Retina (tissue), 1 donor: ENCODE measurements at places on chromosomes 4 and X.
A peak's percentile ranks its signal among the peaks of the same experiment; 100 is the strongest.

DNA sequence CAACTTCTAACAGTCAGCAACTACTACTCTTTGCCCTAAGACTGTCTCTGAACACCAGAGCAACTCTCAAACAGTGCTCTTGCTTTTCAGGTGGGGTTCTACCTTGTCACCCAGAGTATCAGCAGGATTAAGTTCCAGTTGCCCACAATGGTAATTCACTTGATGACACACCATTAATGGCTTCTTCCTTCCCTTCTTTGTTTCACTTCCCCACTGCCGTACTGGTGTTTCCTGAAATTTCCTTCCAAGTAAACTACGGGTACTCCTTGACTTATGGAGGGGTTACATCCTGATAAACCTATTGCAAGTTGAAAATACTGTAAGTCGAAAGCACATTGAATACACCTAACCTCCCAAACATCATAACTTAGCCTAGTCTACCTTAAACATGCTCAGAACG is 36.6 kb upstream of the PDK3 start:
- no peak for DNase-seq

DNA sequence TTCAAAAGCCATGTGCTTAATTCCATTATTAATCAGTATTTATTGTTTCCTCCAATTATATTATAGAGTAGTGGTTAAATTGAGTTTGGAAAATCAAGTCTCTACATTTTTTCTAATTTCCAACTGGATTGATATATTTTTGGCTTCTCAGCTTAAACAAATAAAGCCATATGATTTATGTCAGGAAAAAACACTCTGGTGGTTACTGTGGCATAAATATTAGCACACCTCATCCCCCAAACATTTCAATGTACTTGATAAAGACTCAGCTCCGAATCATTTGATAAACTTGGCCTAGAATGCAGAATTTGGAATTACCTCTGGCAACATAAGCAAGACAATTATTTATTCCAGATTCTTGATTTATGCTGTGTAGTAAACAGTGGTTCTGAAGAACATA is 2313.8 kb downstream of the ARAP2 start:
- no peak for DNase-seq

- no peak for DNase-seq
Measured at GRCh38 chr4:68883870-68884269, 67.7 kb downstream of the UGT2A3 start.

DNA sequence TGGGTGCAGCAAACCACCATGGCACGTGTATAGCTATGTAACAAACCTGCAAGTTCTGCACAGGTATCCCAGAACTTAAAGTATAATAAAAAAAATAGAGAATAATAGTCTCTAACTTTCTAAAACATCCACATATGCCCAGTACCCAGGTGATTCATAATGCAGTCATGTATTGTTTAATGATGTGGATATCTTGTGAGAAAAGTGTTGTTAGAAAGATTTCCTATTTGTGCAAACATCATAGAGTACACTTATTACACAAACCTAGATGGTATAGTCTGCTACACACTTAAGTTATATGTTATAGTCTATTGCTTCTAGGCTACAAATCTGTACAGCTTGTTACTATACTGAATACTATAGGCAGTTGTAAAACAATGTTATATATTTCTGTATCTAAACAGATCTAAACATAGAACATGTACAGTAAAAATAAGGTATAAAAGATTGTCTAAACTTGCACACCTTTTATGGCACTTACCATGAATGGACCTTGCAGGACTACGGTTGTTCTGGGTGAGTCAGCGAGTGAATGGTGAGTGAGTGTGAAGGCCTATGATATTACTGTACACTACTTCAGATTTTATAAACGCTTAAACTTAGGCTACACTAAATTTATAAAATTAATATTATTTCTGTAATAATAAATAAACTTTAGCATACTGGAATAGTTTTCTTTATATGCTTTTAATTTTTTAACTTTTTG is 232.2 kb upstream of the SLIT2 start:
- DNase-seq = no peak

- DNase-seq = no peak
Measured at GRCh38 chr4:119172223-119172622, 36.6 kb downstream of the MYOZ2 start.

DNA sequence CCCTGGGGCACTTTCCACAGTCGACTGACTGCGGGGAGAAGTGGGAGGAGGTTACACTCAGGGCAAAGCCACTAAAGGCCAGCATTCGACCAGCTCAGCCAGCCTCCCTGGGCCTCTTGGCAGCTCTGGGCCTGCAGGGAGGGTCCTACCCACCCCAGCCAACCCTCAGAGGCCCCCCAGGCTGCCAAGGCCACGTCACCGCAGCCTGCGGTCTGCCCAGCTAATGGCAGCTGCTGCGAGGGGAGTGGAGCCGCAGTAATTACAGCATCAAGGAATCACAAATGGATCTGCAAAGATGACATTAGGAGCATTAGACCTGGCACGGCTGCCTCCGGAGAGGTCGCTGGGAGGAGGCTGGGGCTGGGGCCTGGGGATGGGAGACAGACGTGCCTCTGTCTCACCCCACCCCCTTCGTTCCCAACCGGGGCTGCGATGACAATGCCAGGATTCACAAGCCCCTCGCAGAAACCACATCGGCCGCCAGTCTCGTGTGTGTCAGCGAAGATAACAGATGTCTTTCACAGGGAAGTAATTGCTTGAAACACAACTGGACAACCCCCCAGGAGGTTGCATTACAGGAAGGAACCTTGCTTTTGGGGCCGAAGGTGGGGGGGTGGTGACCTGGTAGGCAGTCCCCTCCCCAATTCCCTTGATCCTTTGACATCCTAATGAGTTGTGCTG is 367.6 kb downstream of the BCOR start:
- DNase-seq = peak; percentile 81

DNA sequence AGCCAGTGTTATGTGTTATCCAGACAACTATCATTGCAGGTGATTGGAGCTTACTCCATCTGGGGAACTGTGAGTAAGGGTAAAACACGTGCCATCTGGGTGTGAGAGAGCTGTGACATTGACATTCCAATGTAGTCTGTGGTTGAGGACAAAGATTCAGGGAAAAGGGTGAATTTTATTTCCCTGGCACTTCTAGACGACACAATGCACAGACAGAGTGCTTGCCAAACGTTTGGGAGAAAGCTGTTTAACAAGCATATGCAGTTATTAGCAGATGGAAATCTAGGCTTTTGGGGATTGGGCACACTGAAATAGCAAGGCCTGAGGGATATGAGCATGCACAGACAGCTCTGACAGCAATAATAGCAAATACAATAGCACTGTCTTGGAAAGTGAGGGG is 21.3 kb upstream of the CTSO start:
- no peak for DNase-seq
